Hematopoietic multipotent progenitor cell treated with erythropoietin and hydrocortisone succinate and interleukin-3 and kit ligand, for 15 days (in vitro differentiated cells): ENCODE measurements at places on chromosomes 5 and 9.

- DNase-seq = no peak
Measured at GRCh38 chr5:116388564-116389258, 185.9 kb downstream of the SEMA6A start.

- DNase-seq = no peak
Measured at GRCh38 chr5:128881502-128882018, 83.7 kb upstream of the SLC27A6 start.

GRCh38 chr9:134644725-134645606 is 3.4 kb downstream of the COL5A1 start:
- DNase-seq = no peak

DNA sequence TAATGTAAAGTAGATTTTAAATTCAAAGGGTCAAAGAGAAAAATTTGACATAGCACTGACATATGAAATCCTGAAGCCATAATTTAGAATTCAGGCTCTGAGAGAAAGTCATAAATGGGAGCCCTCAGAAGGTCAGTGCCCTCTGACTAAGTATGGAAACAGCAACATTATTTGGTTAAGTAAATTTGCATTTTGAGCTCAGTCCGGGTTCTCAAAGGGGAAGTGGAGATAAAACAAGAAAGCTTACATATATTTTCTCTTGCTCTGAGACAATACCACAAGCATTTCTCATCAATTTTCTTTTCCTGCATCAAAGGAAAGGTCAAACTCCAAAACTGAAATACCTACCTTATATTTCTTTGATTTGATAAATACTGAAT is 348.0 kb downstream of the SEMA5A start:
- DNase-seq = no peak

- DNase-seq = no peak
Measured at GRCh38 chr5:76099286-76099702, 16.1 kb downstream of the SV2C start.
